Pons (tissue), 1 donor: ENCODE measurements at places on chromosomes 11 and 22.

- DNase-seq, result no peak
These were observed 18.8 kb downstream of the SCN4B start for GRCh38 chr11:118133816-118134215.

DNA sequence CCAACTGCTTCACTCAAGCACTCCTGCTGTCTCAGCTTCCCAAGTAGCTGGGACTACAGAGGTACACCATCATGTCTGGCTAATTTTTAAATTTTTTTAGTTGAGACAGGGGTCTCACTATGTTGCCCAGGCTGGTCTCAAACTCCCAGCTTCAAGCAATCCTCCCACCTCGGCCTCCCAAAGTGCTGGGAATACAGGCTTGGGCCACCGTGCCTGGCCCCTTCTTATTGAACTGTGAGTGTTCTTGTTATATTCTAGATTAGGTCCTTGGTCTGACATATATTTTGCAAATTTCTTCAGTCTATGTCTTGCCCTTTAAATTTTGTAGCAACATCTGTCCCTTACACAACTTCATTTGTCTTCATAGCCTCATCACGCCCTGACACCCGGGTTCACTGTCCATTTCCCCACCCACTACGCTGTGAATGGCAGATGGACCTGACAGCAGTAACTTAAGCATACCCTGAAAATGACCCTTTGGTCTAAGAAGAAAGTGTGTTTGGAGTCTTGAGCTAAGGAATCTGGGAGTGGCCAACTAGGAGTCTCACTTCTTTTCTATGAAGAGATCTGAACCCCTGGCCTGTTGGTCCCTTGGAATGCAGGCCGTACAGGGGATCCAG is 4.2 kb upstream of the FAM118A start:
- DNase-seq, result no peak

DNA sequence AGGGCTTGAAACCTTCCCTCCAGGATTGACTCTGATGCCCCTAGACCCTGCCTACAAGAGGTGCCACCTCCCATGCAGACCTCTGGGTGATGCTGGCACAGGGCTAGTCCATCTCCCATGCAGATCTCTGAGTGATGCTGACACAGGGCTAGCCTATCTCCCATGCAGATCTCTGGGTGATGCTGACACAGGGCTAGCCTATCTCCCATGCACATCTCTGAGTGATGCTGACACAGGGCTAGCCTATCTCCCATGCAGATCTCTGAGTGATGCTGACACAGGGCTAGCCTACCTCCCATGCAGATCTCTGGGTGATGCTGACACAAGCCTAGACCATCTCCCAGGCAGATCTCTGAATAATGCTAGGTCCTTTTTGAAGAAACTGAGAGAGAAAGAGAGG is 321.7 kb downstream of the NTM start:
- no peak for DNase-seq

DNA sequence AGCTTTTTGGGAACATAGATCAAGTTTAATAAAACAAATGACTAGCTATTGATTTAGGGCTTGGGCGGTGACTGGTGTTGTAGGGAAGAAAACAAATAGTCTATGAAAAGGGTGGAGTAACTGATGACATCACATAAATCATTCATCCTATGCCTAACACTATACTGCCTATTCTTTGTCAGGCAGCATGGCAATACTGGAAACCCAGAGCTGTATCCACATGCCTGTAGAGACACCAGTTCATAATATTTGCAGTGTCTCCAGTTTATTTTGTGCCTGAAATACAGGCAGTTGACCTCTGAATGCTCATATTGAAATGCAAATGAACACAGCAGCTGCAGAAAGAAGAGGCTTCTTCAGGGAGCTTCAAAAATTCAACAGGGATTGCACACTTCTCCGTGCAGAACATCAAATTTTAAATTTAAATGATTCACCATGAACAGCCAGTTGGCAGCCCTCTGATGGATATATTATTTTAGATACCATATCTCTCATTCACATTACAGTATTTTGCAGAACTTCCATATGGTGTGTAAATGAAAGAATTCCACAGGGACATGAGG is 283.1 kb upstream of the CTSC start:
- peak; percentile 16 for DNase-seq

GRCh38 chr11:36363361-36364268 is 67.5 kb downstream of the PRR5L start:
- DNase-seq, result no peak

DNA sequence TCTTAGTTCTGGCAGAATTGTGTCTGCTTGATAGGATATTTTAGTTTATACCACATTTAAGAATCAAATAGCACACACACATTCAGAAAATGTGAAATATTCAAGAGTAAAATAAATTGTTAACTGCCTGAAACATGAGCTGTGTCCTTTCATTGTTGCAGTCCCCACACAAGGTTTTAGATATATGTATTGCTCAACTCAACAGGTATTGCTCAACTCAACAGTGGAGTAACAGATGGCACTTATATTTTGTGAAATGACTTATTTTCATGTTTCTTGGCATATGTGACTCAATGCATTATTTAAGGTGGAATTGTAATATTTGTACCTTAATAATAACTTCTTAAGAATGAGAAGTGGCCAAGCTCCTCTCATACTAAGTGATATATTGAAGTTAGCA is 760.3 kb downstream of the CNTN5 start:
- no peak for DNase-seq

DNA sequence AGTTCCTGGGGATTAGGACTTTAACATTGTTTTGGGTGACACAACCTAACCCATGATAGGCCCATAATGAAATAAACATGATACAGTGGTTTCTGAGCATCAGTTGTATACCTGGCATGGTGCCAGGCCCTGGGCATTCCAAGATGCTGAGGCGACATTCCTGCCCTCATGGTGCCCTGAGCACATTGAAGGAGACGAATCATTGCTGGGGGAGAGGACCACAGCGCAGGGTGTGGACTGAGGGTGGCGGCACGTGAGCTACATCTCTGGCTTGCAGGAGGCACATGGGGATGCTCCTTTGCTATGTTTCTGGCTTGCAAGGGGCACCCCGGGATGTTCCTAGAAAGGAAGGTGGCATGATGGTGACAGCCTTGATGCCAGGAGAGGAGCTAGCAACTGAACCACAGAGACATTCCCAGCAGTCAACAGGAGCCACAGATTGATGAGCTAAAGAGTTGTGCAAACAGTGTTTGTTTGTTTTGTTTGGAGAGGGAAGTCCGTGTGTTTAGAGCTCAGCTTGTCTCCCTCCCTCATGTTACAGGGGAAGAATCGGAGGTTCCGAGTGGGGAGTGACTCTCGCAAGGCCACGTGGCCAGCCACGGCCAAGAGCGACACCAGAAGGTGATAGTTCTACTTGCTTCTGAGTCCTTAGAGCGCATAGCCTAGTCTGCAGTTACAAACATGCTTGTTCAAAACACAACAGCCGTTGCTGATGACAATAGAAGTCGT is 106.4 kb downstream of the MIAT start:
- DNase-seq, result no peak

DNA sequence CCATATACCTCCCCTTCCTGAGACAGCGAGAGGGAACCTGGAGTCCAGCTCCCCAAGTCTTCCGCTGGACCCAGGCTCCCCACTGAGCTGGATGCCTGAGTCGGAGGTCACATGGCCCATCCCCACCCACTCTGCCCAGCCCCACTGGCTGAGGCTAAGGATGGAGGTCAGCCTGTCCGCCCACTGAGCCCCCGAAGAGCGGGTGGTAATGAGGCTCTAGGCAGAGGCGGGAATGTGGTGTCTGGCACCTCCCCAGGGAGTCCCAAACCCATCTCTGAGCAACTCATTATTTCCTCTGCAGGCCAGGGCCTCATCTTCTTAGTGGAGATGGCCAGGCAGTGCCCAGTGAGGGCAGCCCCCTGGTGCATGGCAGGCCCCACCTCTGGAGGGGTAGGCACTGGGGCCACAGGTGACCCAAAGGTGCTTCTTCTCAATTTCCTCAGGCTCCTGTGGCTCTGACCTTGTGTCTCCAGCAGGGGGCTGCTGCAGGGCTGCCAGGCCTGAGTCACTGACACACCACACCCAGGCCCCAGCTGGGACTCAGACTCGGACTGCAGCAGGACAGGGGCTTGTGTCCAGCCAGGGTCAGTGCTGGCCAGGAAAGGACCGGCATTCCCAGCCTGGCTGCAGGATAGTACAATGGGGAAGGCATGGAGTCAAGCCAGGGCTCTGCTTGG is 10.2 kb upstream of the PDE2A start:
- DNase-seq, result no peak

- peak; percentile 35 for DNase-seq
These were observed 100.5 kb downstream of the TTC17 start for GRCh38 chr11:43459246-43459645.

GRCh38 chr11:118000850-118001228 is 14.6 kb downstream of the IL10RA start:
- no peak for DNase-seq

DNA sequence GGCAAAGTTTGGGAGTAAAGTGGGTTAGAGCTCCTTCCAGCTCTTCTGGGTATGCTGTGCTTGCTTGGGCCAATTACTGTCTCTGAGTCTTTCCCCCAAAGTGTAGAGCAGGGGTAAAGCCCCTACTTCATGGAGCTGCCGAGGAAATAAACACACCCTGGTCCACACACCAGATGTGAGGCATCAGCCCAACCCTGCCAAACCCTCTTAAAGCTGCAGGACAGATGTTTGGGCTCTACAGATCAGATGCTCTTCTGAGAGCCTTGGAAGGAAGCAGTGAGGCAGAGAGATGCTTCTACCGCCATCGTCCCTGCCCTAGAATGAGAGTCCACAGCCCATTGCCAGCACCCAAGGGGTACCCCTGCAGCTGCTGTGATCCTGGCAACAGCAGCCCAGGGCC is 64.7 kb downstream of the ELFN2 start:
- no peak for DNase-seq

GRCh38 chr11:48122656-48123055 is 94.0 kb upstream of the OR4B1 start:
- DNase-seq, result no peak

GRCh38 chr22:32829451-32829851 is 27.9 kb downstream of the TIMP3 start:
- no peak for DNase-seq

- no peak for DNase-seq
These were observed 6.1 kb downstream of the OTOG start for GRCh38 chr11:17553249-17553546.

GRCh38 chr11:456533-456932 is 6.5 kb downstream of the PTDSS2 start:
- no peak for DNase-seq

DNA sequence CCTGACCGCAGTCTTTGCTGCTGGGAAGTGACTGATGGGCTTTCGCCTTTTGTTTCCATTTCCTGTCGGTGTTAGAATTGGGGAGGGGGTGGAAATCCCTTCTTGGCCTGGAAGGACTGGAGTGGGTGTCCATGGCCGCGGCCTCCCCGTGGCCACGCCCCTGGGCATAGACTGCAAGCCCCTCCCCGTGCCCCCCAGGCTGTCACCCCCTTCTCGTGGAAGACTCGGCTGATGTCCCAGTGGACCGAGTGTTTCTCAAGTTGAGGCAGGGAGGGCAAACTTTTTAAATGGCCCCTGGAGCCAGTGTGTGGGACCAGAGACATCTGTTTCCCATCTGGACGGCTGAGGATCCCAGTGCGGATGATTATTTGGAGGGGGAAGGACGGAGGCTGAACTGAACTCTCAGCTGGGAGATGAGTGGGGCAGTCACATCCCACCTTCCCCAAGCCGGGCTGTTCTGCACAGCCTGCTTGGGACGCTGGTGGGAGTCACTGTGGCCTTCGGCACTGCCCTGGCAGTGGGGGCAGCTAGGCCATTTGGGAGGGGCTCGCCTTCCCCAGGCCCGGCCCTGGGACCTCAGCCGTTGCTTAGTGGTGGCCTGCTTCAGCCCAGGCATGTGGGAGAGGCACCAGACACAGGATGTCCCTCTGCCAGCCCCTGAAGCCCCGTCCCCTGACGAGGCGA is 1.6 kb downstream of the CD81 start:
- DNase-seq, result no peak

DNA sequence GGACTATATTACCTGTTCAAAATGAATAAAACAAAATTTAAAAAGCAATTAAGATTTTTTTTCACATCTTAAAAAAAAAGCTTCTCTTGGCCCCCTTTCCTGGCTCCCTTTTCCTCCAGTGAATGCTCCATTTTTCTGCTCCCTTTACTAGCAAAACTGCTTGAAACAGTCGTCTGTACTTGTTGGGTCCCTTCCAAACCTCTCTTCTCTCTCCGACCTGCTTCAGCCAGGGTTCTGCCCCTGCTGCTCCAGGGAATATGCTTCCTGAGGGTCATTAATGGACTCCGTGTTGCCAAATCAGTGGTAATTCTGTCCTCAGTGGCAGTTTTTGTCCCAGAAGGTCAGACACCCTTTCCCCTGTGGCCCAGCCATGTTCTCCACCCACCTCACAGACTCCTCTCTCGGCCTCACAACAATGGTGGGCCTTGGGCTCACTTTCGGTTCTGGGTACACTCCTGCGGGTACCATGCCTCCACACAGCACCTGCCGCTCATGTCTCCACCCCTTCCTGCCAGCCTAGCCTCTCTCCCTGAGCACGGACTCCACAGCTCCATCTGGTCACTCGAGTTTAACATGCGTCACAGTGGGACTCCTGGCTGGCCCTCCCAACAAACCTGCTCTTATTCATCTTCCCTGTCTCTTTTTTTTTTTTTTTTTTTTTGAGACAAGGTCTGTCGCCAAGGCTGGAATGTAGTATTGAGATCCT is 7.8 kb upstream of the POLR3H start:
- no peak for DNase-seq

- peak; percentile 35 for DNase-seq
These were observed 24.5 kb upstream of the RAG2 start for GRCh38 chr11:36622431-36623136.

DNA sequence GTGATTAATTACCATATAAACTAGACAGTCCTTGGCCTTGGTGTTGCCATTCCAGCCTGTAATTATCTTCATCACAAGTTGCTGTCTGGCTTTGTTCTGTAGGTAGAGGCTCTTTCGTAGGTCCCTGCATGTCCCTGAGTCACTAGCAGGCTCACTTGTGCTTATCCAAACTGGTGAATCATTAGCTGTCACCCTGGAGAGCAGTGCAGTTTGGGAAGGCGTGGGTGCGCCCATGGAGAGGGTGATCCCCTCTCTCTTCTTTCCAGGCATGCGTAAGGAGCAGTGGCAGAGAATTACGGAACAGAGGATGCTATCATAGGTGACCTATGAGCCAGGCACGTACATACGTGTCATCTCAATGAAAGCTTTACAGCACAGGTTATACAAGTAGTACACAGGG is 11.0 kb upstream of the EHF start:
- no peak for DNase-seq

- DNase-seq, result peak; percentile 47
These were observed 57.0 kb downstream of the LRRC74B start for GRCh38 chr22:21102659-21103267.

DNA sequence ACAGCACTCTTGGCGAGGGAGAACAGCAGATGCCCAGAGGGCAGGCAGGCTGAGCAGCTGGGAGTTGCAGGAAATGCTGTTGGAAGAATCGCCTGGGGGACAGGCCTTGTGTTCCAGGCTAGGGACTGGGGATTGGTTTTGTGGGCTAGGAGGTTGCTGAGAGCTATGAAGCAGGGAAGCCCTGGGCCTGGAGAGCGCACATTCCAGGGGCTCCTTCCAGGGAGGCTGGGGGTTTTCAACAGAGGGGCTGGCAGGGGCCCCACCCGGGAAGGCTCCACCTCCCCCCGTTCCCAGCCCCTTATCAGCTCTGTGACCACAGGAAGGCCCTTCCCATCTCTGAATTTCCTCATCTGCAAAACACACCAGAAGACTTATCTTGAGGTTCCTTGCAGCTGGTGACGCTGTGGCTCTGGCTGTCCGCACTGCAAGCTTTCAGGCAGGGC is 21.7 kb downstream of the WNT11 start:
- DNase-seq, result no peak
